NCI-H526 treated with DMSO at 0.1 percent for 48 hours (cell line): ENCODE measurements at places on chromosomes 6 and 20.

DNA sequence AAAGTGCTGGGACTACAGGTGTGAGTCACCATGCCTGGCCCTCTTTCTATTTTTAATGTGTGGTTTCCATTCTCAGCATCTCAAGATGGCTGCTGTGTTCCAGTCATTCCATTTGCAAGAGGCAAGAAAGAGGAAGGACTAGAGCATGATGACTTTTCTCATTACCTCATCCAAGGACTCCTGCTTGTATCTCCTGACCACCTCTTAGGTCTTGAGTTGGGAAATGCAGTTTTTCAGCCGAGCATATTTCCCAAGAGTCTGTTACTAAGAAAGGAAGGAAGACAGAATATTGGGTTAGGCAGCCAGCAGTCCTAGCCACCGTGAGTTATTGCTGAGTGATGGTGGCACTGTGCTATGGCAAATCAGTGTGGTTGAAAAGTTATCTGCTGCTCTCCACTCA is 108.4 kb upstream of the INSM1 start:
- DNase-seq: no peak

- no peak for DNase-seq
These were observed 28.6 kb upstream of the PBOV1 start for GRCh38 chr6:138246650-138247440.

GRCh38 chr6:114342086-114342825 is 567 bp downstream of the HS3ST5 start:
- no peak for DNase-seq

DNA sequence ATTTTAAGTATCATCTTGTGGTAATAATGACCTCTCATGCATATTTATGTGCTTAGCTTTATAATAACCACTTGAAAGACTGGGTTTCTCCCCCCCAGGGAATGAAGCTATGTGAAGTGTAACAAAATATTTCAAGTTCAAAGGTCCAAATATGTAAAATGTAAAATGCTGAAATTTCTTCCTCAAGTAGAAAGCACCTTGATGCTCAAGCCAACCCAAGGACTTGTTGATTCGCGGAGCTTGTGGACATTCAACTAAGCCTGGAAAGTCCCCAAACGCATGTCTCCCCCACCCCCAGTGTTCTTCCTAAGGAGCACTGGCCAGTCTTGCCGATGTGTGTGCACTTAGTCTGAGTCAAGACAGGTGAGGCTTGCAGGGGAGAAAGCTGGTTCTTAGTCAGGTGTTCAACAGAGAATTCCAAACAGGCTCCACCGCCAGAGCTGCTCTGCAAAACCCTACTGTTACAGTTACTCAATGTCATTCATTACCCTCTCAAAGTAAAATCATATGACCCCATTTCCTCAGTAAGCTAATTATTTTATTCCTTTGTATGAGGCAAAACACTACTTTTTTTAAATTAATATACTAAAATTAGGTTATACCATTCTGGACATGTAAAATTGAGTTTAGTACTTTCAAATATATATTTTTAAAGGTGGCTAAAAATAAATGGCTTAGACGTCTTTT is 46.9 kb upstream of the QKI start:
- no peak for DNase-seq

DNA sequence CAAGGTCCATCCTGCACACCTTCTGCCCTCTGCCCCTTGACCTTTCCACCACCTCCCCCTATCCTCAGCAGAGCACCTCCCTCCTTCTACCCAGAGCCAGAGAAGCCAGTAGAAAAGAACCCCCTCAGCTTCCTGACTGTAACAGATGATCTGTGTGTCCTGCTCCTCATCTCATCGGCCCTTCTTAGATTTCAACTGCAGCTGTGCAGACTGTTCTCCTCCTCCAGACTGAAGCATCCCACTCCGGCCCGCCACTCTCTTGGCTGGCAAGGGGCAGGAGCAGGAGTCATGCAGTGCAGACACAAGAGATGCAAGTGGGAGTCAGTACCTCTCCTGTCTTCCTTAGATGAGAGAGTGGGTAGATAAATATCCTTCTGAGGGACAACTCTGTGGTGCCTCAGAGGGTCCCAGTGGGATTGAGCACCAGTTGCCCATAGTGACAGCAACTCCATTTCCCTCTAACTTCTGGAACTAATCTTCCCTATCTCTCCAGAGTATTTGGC is 163.5 kb upstream of the MLN start:
- DNase-seq: no peak

DNA sequence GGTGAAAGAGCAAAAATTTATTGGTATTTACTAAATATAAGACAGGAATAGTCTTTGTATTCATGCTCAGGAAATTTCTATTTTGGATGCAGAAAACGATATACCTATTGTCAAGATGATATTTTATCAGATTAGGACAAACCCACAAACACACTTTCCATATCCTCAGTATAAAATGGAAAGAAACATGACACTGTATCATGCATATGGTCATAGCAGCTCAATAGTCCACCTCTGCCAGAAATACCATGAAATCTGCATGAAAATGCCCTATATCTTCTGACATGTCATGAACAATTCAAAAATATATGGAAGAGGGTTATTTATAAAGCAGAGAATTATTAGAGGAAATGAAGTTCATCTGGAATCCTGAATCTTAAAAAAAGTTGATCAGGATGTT is 11.7 kb upstream of the HINT3 start:
- DNase-seq: no peak

- DNase-seq: no peak
These were observed 219.1 kb downstream of the MYLK4 start for GRCh38 chr6:2531426-2532215.

DNA sequence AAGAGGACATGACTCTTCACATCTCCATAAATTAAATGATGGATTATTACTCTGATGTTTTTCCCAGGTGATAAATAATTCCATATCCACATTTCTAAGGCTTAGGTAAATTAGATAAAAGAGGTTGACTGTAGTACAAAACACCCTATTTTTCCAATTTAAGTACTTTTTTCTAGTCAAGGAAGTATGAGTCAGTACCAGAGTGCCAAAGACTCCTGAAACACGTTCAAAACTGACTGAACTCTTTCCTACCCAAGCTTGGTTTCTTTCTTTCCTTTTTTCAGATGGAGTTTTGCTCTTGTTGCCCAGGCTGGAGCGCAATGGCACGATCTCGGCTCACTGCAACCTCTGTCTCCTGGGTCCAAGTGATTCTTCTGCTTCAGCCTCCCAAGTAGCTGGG is 85.0 kb downstream of the DOK5 start:
- no peak for DNase-seq

GRCh38 chr20:38221119-38221589 is 39.4 kb downstream of the KIAA1755 start:
- DNase-seq: peak; percentile 44

DNA sequence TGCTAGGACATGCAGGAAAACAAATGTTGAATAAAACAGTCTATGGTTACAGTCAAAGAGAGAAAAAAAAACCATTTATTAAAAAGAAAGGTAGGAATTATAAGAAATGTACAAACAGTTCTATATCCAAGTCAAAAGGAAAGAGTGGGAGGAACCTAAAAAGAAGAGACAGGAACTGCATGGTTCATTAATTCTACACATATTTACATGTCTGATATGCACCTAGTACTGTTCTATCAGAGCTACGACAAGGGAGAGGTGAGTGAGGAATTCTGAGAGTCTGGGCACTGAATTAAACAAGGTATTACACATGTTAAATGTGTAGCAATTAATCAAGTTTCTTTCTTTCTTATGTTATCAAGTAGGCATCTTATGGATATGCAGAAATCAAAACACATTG is 41.9 kb downstream of the SYCP2 start:
- peak; percentile 54 for DNase-seq

DNA sequence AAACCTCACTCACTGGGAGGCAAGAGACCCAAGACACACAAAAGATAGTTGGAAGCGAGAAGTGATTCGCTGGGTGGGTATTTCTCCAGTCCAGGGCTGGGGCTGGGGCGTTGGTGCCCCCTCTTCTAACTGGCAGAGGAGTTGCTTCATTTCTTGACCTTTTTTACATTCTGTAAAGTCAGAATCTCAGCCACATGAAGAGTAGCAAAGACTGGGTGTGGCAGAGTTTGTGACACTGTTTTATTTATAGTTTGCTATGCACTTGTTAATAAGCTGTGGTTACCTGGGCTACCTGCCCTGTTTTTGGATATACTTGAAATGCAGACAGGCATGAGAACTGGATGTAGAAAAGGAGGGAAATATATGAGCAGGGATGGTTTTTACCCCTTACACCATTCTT is 42.3 kb downstream of the IL20RA start:
- DNase-seq: no peak
